ENCODE measurements at places on chromosomes 11 and 22.

GRCh38 chr11:44096360-44097185 is 1.1 kb downstream of the EXT2 start:
- no peak for DNase-seq

GRCh38 chr11:117212697-117213355 is 13.7 kb downstream of the TAGLN start:
- no peak for DNase-seq

- no peak for DNase-seq
Observed at GRCh38 chr22:31082606-31083376, 1.7 kb downstream of the SMTN start.

GRCh38 chr11:12140186-12140793 is 29.9 kb downstream of the MICAL2 start:
- DNase-seq = no peak

DNA sequence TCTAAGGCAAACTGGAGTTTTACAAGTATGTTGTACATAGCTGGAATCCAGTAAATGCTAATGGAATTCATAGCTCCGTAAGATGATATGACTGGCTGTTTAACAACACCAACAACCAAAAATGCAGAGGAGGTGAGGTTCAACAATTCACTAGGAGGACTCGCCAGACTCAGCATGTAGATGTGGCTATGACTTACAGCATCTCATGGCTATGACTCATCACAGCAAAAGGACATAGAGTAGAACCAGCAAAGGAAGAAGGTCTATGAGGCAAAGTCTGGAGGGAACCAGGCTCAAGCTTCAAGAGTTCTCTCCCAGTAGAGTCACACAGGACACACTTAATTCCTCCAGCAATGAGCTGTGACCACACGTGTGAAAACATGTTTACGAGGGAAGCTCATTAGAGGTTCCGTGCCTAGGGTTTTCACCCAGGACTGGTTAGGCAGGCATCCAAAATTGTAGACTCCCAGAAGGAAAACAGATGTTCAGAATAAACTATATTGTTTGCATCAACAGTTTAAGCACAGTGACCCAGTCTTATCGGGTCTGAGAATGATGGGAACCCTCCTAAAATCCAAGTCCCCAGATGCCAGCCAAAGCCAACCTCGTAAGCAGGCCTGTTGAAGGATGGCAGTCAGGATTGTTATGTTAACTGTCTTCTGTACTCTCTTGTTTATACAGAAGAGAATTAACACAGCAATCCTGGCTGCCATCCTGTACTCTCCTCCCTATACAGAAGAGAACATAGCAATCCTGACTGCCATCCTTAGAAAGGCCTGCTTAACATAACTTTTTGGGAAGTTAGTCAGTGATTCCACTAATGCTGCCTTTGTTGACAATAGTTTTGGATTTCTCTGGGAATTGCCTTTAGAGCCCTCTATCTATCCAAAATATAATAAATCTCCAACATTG is 116.6 kb downstream of the LARGE1 start:
- DNase-seq = no peak

DNA sequence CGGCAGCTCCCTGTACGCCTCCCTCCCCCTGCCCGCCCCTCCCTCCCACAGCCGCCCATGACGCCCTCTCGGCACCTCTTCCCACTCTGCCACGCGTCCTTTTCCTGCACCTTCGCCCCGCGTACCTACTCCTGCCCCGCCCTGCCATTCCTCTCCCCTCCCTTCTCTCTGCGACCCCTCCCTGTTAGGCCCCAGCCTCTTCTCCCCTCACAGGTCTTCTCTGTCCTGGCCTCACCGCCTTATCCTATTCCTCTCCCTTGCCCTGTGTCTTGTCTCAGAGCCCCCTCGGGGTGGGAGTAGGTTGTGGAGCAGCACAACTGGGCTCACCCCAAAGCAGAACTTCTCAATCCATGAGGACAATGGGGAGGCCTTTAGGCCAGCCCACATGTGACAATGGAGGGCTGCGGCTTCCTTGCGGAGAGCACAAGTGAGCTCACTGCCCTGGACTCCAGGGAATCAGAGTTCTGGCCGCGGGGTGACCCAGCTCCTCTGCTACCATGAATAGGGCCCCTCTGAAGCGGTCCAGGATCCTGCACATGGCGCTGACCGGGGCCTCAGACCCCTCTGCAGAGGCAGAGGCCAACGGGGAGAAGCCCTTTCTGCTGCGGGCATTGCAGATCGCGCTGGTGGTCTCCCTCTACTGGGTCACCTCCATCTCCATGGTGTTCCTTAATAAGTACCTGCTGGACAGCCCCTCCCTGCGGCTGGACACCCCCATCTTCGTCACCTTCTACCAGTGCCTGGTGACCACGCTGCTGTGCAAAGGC is 539 bp downstream of the SLC35C1 start:
- DNase-seq = peak; percentile 26

DNA sequence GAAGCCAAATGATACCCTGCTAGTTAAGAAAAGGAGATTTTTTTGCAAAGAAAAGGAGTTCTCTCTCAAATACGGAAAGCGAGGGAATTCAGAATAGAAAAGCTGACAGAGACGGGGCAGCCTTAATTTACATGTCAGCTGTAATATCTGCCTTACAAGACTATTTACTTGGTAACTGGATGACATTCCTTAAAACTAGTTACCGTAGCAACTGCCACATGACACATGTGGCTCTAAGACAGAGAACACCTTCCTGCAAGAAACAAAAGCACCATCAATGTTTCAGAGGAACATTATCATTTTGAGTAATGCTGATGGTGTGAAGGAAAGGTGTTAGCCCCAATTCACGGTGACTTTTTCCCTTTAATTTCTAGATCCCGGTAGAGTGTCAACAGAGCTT is 222.1 kb downstream of the LRRC4C start:
- no peak for DNase-seq

DNA sequence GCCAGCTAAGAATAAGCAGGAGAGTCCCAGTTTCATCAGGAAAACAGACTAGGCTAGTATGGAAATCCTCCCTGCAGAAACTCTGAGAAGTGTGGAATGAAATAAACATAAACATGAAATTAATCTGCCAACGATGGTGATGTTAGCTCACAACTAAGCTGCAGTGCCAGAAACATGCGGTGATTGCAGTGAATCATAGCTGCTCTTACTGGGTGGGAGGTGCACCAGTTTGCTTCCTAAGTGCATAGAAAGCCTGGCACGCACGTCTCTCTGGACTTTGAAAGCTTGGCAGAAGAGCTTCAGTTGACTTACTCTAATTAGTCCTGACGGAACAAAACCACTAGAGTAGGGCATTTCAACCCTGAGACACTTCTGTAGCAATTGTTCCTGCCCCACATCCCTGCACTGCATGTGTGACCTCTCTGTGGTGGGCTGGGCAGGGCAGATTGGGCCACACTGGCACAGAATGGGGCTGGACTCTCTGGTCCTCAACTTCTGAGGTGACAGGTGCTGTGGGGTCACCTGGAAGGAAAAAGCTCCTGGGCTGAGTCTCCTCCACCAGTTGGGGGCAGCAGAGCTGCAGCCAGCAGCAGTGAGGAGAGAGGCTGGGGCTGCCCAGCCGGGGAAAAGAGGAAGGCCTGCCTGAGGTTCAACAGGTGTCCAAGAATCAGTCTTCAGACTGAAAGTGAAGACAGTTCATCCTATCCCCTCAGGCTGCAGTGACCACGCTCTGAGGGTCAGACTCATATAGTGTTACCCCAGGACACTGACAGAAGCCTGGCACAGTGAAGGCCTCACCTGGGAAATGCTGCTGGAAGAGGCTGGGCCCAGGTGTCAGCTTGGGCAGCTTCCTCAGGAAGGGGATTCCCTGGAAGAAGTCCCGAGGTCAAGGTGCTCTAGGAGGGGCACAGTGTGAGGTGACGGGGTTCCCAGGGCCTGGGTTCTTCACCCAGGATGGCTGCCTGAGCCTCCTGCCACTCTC is 40.5 kb downstream of the GGTLC2 start:
- DNase-seq = no peak

GRCh38 chr22:47270463-47271135 is 508.1 kb downstream of the TBC1D22A start:
- no peak for DNase-seq

- DNase-seq = no peak
Observed at GRCh38 chr11:89490981-89491690, at the start of gene NOX4. NOX4 (minus strand) TSS chr11:89491375; CDS start chr11:89491246, 129 bp downstream.

DNA sequence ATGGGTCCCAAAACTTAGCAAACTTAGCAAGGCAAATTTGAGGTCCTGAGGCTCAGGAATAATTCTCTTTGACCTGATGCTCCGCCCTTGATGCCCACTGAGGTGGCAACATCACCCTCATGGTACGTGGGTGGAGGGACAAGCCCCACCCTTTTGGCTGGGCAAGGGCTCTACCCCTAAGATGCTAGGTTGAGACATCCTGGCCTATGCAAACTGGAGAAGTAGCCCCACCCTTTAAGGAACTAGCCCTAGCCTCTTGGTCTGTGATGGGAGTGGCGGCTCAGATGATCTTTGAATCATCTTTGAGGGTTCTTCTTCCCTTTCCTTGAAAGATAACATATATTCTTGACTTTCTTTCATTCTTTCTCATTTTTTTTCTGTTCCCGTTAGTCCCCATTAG is 32.9 kb downstream of the CABIN1 start:
- DNase-seq = no peak

GRCh38 chr11:1262172-1263006 is 39.5 kb downstream of the MUC5B start:
- peak; percentile 74 for DNase-seq

DNA sequence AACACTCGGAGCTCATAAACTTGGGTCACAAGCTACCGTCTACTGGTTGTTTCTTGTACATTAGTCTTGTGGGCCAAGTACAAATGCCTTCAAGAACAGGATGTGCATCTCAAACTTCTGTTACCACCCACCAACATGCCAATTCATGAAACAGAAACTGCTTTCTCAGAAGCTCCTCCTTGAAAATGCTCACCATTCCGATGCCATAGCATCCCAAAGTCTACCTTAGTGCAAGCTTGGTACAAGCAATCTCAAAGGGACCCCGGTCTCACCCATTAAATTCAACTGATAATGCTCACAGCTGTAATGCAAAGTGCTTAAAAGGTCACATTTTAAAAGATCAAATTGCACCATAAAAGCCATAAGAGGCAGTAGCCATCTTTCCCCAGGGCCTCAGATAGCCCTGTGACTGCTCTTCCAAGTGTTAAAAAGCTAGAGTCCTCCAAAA is 31.8 kb upstream of the CCDC34 start:
- no peak for DNase-seq

DNA sequence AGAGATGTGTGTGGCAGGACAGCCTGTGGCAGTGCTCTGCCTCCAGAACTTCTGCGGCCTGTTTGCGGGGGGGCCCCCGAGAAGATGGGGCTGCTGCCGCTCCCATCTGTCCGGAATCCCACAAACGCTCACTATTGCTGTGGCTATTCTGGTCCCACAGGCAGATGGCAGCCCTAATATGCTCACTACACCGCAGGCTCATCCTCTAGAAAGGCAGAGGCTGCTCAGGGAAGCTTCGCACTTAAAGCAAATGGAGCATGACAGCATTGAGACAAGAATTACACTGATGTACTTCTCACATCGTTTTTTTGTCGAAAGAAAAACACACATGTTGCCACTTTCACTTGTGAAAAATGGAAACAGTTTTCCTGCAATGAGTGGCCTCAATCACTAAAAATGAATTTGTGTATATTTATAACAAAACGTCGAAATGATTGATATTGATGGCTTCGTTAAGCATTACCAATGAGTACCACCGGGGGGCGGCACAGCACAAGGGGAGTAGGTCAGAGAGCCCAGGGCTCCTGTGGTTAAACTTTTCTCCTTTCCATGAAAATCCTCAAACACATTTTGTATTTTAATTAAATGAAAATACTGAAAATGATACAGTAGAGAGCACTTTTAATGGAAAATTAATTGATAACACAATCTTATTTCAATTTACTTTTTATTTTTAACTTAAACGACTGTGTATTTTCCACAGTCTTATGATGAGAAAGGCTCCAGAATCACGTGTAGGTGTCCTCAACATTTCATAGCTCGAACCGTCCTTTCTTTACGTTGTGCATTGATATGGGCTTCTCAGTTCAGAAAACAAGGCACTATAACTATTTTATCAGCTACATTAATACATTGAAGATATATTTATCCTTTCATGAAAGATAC is 69.1 kb downstream of the CTTN start:
- DNase-seq = no peak

GRCh38 chr11:120400564-120401364 is 64.6 kb downstream of the ARHGEF12 start:
- no peak for DNase-seq

GRCh38 chr11:67483831-67484665 is 1.2 kb downstream of the AIP start:
- DNase-seq = peak; percentile 34

DNA sequence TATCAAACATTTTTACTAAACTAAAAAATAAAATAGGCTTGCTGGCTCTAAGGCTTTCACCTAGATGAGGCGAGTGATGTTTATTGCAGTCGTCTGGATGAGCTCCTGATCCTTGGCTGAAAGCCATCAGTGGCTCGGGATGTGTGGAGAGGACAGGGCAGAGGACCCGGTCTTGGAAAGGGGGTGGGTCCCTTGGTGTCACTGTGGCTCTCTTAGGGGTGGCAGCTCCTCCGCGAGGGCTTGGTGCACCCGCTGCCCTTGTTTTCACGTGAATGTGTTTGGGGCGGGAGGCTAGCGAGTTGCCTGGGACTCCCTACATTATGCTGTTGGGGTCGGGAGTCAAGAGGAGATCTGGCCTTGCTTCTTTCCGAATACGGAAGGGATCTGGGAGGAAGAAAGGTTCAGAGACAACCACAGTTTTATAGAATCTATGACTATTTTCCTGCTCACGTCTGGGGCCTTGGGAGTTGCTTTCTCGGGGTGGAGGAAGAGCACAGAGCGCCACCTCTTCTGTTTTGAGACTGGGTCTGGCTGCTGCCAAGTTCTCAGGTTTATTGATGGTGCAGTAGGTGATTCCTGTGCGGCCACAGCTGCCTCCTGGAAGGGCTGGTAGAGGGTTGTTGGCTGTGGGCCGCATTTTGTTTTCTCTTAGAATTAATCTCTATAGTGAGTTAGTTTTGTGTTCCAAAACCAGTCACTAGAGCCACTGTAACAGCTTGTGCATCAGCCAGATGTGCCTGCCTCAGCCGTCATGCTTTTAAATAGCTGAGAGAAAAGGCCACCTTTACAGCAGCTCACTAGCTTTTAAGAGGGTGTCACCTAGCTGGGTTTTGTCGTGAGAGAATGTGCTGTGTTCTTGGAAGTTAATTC is 12.8 kb downstream of the TBC1D22A start:
- no peak for DNase-seq

DNA sequence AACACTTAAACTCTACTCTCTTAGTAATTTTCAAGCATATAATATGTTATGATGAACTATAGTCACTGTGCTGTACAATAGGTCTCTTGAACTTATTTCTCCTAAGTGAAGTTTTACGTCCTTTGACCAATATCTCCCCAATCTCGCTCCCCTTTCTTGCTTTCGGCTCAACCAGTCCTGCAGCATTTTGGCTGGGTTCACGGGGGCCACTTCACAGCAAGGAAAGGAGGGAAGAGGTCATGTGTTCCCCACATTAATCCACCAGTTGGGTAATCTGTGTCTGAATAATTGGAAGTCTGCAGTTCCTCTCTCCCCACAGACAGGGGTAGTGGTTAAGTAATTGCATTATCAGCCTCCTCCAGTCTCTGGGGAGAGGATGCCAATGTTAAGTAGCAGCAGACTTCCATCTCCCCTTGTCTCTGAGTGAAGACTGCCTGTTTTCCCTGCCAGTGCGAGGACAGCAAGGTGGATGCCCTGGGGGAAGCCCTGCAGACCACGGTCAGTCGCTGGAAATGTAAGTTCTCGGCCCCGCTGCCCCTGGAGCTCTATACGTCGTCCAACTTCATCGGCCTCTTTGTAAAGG is 59.2 kb upstream of the CRTAM start:
- no peak for DNase-seq

Data from activated B cell treated with CpG ODN at 0.5 μM for 24 hours (primary cell).